Retina (tissue), 1 donor: ENCODE measurements at places on chromosomes 6 and 20.

- DNase-seq = no peak
Observed at GRCh38 chr6:87590417-87590880, 514 bp downstream of the ORC3 start.

GRCh38 chr20:8361006-8361652, 229.1 kb downstream of the PLCB1 start:
- peak; percentile 18 for DNase-seq

GRCh38 chr20:364905-365794, 15.4 kb upstream of the TRIB3 start:
- DNase-seq = no peak

GRCh38 chr20:35974256-35974655, 5.9 kb downstream of the CNBD2 start:
- DNase-seq = no peak

DNA sequence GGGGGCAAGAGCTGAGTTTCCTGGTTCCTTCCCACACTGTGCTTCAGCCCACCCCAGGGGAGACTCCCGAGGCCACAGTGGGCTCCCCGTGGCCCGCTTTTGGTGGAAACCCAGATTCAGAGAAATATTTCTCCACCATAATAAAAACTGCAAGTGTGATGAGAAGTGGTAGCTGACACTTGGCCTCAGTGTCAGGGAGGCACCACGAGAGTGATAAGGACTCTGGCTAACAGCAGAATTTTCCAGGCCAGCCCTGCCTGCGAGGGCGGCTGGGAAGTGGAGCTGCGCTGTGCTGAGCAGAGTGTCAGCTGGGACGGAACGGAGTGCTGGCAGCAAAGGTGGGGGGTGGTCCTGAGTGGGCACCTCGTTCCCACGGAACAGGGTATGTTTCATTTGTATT, 22.5 kb downstream of the SPATA2 start:
- DNase-seq = no peak

GRCh38 chr6:56158571-56158970, 88.8 kb downstream of the COL21A1 start:
- DNase-seq = peak; percentile 8
